ENCODE measurements at places on chromosomes 7 and 10.

DNA sequence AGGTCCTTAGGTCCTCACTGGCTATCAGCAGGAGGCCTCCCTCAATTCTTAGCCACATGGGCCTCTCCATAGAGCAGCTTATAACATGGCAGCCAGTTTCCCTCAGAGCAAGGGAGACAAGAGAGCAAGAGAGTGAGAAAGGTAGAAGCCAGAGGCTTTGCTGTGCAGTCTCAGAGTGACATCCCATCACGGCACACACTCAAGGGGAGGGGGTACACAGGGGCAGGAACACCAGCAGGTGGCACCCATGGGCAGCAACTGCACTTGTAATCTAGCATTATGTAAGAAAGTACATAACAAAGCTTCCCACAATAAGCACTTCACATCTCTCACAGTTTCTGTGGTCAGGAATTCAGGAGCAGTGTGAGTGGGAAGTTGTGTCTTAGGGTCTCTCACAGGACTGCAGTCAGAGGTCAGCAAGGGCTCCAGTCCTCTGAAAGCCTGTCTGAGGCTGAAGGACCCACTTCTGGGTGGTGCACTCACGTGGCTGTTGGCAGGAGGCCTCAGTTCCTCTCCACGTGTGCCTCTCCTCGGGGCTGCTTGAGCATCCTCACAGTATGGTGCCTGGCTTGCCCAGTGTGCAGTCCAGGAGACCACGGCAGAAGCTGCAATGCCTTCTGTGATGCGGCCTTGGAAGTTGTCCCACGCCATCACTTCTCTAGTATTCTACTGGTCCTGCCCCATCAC lies 159.4 kb downstream of the OAT start:
- no peak for DNase-seq

- DNase-seq: peak; percentile 66
These were observed 17.8 kb downstream of the SCD start for GRCh38 chr10:100364735-100365391.

DNA sequence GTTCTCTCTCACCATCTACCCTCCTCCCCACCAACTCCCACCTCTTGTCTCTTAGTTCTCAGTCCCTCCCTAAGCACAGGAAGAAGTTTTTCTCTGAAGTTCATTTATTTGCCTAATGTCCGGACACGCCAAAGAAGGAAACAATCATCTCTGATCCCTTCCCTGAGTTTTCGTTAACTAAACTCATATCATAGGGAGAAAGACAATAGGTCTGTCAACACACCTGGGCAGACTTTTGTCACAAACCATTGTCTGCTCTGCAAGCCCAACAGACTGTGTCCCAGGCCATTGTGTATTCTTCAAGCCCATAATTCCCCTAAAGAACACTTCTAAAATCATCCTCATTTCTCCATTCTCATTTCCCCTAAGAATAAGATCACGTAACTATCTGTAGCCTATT lies 691.0 kb upstream of the MBL2 start:
- DNase-seq: peak; percentile 45

- DNase-seq: no peak
These were observed 24.5 kb downstream of the ADRB1 start for GRCh38 chr10:114068054-114068707.

- no peak for DNase-seq
These were observed 63.8 kb downstream of the REEP3 start for GRCh38 chr10:63585041-63585440.

DNA sequence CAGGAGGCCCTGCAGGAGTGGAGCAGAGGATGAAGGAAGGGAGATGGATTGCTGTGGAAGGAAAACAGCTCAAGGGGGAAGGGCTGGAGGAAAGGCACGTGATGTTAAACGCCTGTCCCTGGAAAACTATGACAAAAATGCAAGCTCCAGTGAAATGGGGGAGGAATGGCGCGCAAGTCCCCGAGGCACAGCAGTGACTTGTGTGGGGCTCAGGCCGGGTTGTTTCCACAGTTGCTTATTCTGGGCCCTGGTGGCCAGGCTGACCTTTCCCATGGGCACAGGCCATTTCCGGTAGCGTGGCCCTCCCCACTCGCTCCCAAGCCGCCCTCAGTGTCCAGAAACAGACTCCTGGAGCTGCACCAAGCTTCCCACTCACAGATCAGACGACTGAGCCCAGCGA lies 68.1 kb upstream of the PDGFA start:
- DNase-seq: no peak

- DNase-seq: no peak
These were observed 70.6 kb downstream of the CLEC2L start for GRCh38 chr7:139594090-139594489.

DNA sequence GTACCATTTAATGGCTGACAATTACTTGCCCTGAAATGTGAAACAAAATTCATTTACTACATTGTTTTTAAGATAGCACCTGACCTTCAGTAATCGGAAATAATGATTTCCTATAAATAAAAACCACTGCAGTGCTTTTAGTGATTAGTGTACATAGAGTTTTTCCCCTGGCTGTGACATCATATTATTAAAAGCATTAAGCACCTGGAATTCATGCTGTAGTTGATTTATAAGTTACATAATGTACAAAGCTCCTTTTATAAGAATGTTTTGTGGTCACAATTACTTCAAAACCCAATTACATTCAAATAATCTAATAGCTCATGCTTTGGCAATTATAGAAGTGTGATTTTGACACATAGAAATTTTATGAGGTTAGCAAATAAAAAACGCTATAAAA lies 44.3 kb upstream of the EIF4H start:
- DNase-seq: no peak

DNA sequence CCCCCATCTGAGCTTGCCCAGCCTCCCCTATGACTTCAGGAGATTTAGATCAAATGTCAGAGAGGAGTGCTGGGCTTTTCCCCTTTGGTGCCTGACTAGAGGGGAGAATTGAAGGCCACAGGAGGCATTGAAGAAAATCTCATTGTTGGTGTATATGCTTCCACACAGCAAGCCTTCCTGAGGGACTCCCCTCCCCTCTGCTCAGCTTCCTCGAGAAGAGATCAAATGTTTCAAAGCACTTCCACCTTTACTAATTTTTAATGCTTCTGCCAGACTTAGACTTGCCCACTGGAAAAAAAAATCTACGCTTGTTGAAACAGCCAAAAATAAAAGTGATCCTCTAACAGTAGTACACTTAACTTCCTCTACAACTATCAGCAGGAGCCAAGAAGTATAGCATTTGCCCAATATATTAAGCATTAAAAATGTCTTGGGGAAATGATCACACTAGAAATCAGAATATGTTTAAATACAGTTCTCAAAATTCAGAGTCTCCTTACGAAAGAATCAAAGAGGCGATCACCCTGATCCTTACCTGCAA lies 79.3 kb downstream of the FZD1 start:
- DNase-seq: no peak

DNA sequence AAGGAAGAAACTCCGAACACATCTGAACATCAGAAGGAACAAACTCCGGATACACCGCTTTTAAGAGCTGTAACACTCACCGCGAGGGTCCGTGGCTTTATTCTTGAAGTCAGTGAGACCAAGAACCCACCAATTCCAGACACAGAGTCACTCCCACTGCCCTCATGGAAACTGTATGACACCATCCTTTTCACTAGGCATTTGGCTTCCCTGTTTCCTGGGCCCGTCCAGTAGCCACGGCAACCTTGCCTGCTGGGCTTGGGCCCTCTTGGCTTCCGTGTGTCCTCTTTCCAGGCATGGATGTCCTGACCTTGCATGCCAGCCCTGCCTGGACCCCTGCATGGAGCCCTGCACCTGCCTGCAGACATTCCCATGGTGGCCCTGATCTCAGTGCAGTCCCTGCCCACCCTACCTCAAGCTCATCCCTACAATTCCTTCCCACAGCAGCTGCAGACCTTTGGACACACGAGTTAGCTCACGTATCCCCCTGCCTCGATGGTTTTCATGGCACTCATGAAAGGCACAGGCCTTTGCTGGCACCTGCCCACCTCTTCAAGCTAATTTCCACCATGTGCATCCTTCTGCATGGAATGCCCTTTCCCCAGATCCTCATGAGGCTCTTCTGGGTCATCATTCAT lies 6.7 kb downstream of the SH2D4B start:
- DNase-seq: no peak

GRCh38 chr10:110681023-110681681 lies 37.0 kb downstream of the RBM20 start:
- peak; percentile 35 for DNase-seq

DNA sequence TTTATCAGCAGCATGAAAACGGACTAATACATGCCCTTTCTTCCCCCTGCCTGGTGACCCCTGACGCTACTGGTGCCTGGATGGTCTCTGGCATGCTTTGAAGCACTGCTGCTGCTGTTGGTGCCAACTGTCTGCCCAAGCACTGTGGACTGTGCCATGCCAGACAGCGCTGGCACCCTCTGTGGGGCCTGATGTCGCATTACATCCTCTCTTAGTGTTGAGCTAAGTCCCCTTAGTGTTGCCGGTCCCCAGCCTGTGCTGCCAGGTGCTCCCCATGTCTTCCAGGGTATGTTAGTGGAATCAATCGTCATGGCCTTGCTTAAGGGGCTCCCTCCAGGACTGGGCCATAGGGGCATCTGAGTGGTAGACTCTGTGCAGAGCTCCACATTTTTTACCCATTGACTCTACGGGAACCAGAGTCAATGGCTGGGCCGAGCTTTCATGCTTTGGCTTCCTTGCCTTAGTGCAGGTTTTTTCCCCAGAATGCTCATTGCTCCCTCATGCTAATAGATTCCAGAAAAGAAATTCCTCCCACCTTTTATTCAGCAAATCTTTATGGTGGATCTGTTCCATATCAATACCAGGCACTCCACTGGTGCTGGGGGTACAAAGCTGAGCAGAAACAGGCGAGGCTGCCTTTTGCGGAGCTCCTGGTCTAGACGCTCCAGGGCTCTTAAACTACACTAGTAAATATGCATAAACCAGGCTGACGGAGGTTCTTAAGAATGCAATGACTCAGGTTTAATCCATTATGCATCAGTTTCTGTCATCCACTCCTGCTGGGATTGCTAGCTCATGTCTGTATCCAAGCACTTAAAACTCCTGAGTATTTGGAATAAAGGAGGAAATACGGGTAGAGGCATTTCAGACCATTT lies 21.8 kb upstream of the MRC1 start:
- no peak for DNase-seq

- no peak for DNase-seq
These were observed 17.9 kb downstream of the OGDH start for GRCh38 chr7:44624318-44624717.

- no peak for DNase-seq
These were observed 135.2 kb upstream of the C1QL3 start for GRCh38 chr10:16656895-16657294.

GRCh38 chr10:31413325-31413724 lies 94.3 kb downstream of the ZEB1 start:
- no peak for DNase-seq

GRCh38 chr10:84879991-84880390 lies 551.6 kb downstream of the CCSER2 start:
- no peak for DNase-seq

- no peak for DNase-seq
These were observed 140.5 kb downstream of the PTPRN2 start for GRCh38 chr7:158447151-158447505.

DNA sequence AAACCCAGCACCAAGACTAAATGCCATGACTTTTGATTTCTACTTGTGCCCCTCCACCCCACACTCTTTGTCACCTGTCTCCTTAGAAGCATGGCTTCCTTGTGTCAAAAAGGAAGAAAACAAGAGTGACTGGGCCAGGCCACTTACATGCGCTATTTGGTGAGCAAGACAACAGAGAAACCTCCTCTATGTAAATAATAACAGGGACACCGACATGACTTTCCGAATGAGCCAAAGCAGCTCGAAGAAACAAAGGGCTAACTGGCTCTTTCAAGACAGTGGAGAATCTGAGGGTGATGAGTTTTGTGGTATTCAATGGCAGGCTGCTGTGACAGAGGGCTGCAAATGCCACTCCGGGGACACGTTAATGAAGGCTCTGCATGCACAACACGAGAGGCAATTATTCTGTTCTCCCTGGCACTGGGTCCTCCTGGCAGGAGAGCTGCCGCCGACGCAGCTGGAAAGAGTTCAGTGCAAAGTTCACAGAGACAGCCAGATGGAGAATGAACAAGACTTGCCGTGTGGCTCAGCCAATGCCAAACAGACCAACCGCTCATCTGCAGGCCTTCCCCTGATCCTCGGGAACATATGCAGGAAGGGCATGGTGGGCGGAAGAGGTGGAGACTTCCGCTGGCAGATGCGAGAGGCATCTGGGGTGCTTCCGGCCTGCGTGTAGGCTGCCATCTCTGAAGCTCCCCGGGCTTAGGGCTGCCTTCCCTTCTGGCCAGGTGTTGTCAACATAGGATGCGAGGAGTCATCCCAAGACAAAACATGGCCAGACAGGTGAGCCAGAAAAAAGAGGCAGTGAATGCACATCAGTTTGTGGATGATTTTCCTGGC lies 59.1 kb upstream of the SMNDC1 start:
- DNase-seq: no peak

GRCh38 chr10:37972396-37972795 lies 4.1 kb downstream of the ZNF25 start:
- no peak for DNase-seq

DNA sequence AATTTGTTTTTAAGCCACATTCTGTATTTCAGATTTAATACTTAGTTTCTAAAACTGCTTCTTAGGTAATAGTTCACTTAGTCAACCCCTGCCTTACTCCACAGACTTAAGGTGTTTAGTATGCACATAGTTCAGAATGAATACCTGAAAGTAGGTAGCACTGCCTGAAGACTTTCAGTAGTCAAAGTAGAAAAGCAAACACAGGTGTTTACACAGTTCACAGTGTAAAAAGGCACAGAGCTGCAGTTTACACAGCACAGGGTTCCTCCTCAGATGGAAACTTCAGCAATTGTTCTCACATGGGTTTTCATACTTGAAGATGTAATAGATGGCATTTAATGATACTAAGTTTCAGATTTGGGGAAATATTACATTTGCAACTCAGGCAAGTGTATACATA lies 3.1 kb upstream of the PKD1L1 start:
- DNase-seq: peak; percentile 6

GRCh38 chr7:50300336-50300735 lies 4.2 kb upstream of the IKZF1 start:
- DNase-seq: no peak

DNA sequence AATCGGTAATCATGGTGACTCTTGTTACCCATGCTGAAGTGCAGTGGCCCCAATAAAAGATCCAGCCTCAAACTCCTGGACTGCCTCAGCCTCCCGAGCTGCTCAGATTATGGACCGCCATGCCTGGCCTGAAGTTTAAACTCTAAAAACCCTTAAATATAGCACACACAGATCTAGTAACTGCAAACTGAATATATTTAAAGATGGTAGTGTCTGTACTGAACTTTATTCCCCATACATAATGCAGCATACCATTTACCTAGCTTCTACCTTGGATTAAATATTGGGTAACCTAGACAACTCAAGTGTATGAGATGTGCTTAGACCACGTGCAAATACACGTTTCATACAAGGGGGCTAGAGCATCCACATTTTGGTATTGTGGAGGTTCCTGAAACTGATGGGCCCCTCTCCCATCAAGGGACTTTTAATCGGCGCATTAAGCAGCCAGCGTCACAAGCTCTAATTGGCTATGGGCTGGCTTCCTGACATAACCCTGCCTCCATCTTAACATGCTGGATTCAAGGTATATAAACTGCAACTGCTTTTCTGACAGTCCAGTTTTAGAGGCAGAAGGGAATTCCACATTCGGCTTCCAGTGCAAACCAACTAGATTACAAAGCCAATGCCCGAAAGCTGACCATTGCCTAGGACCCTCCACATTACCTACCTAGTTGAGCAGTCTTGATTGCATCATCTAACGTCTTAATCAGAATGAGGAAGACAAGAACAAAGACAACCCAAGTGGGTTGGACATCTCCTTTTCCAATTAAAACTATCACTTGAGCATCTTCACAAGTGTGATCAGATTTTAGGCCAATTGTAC lies 13.0 kb downstream of the HNRNPA2B1 start:
- DNase-seq: no peak
